NT2/D1 (cell line): ENCODE measurements at places on chromosomes 11 and 22.

GRCh38 chr11:8807544-8808225 is 103.3 kb upstream of the AKIP1 start:
- no peak for DNase-seq

GRCh38 chr11:8729067-8729466 is 46.5 kb downstream of the RPL27A start:
- DNase-seq = no peak

DNA sequence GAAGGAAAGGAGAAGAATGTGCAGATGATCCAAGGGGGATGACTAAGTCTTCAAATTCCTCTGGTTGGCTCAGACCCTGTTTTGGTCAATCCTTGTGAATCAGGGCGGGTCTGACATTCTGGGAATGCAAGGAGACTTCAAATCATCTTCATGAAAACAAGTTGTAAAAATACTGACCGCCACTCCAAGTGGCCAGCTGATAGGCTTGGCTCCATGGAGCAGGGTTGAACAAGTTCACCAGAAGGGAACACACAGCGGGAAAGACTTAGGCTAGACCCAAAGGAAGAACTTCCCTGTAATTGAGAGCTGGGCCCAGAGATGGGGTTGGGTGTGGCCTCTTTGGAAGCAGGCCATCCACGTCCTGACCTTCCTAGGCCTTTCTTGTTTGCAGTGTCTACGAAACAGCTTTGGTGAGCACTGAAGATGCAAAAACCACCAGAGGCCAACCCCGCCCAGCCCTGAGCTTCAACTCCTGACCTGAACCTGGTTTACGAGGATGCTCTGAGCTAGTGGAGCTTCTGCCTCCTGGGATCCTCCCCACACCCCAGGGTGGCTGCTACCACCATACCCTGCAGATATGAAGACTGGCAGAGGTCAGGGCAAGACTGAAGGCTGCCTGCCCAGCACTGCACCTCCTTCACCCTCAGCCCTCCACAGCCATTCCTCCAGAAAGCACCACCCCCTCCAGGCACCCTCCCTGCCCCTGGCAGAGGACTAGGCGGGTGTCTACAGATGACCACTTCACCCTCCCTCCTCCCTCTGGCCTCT is 26.1 kb downstream of the GDPD5 start:
- DNase-seq = no peak

DNA sequence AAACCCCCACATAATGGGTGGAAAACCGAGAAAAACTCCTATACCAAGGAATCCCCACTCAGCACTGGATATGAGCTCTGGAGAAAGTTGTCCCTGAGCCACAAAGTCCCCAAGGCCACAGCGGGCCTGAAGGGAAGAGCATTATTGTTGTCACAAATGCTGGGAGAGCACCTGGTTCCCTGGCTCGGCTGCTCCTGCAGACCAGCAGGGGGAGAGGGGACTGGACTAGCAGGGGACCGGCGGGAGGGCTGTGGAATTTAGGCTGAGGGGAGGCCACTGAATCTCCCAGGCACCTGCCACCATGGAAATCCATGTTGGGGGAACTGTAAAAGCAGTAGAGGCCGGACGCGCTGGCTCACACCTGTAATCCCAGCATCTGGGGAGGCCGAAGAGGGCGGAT is 7.0 kb downstream of the PC start:
- DNase-seq = no peak

- DNase-seq = no peak
Observed at GRCh38 chr22:23219822-23220484, 39.6 kb downstream of the BCR start.

GRCh38 chr11:87039371-87039770 is 1.6 kb downstream of the TMEM135 start:
- no peak for DNase-seq

GRCh38 chr11:47329987-47330931 is 22.2 kb downstream of the MYBPC3 start:
- no peak for DNase-seq

DNA sequence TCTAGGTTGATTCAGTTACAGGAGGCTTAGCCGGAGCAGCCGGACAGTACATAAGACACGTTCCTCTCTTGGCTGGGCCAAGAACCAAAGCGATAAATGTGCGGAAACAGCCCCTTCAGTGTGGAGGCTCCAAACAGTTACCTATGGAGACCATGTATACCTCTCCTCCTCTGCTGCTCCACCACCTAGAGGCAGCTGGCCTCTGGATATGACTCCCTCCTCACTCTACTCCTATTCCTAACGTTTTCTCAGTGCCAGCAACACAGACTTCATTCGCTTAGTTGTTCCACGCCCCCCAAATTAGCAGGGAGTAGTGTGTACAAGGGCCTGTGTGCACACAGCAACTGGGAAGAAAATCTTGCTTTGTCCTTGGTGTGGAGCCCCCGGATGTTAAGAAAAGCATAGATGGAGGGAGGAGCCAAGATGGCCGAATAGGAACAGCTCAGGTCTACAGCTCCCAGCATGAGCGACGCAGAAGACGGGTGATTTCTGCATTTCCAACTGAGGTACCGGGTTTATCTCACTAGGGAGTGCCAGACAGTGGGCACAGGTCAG is 362.3 kb upstream of the KIRREL3 start:
- DNase-seq = no peak

DNA sequence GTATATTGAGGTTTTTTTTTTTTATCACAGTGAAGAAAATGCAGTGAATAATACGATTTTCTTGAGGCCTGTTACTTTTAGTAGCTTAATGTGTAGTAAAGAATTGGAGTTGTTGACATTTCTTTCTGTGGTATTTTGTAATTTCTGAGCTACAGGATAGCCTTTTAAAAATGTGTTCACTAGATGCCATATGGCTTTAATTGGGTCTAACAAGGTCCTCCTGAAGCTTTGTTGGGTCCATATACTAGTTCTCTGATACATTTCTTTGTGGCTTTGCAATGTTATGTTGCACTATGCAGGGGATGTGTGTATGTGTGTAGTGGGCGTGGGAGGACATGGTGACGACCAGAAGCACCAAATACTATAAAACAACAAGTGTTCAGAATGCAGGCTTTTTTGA is 25.1 kb downstream of the FBXO7 start:
- no peak for DNase-seq

GRCh38 chr22:32832174-32832573 is 30.7 kb downstream of the TIMP3 start:
- no peak for DNase-seq

- DNase-seq = no peak
Observed at GRCh38 chr11:12086271-12087074, 23.9 kb upstream of the MICAL2 start.

DNA sequence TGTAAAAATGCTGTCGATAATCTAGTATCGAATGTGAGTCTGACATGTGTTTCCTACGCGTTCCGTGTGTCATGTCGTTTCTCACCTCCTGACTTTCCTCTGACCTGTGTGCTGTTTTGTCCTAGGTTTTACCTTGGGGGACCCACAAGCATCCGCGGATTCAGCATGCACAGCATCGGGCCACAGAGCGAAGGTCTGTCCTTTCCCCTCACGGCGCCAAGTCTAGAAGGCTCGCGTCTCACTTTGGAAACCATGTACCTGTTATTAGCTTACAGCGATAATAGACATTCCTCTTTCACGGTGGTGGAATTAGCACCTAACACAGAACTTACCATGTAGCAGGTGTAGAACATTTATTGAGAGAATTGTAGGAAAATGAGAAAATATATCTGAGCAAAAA is 28.6 kb downstream of the SAMM50 start:
- no peak for DNase-seq

DNA sequence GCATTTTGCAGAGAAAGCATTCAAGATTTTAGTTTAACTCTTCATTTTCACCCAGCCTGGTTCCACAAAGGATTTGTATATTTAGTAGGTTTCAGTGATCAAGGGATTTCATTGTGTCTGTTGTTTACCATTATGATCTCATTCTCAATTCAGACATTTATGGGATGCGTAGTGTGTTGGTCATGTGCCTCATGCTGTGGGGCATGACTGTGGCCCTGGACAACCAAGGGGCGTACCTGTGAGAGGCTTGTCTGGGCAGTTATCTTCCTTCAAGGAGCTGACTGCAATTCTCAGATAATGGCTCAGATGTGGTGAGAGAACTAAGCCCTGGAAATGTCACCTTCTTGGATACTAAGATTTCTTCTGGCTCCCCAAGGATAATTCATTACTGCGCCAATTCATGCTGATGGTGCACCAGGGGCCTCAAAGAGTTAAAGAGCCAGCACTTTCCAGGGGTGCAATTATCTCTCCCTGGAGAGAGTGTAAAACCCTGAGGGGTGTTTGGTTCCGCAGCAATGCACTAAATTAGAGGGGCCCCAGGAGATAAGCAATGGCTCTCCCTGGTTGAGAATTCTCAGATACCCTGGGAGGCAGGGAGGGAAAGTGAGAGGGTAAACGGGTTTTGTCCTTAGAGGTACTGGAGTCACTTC is 32.2 kb downstream of the SLC6A5 start:
- DNase-seq = no peak

- no peak for DNase-seq
Observed at GRCh38 chr11:132357811-132358572, 987.6 kb downstream of the NTM start.

DNA sequence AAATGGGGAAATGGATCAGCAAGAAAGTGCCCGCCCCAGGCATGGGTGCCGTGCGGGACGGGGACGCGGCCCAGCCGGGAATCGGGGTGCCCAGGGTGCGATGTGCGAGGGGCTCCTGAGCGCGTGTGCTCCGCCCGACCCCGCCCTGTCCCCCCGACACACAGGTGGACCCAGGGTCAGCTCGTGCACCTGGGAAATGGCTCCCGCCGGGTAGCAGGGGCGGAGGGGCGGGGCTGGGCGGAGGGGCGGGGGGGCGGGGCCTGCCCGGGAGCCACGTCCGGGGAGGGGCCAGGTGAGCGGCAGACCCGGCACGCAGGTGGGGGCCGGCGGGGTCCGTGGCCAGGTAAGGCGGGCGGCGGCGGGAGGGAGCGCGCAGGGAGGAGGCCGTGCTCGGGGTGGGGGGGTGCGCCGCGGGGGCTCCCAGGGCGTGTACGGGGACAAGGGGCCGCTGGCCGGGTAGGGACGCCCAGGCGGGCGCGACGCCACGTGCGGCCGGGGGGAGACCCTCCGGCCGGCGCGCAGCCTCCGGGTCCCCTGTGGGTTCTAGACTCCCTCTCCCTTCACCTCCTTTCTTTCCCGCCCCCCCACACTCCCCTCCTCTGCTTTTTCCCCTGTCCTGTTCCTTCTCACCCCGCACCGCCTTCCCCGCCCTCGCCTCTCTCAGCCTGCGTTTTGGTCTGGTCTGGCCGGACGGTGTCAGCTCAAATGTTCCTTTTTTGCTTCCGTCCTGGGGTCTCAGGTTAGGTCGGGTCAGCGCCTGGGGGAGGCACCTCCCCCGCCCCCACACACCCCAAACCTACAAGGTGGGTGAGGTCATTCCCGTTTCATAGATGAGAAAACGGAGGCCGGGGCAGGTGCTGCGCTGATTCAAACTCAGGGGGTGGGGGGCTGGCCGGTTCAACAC is at the start of gene ARHGAP8:
ARHGAP8 (plus strand) TSS at position 291 of the 904 bp plus-strand sequence. CDS start 33,953 bp downstream, outside the sequence.
- DNase-seq = no peak

- no peak for DNase-seq
Observed at GRCh38 chr11:76598426-76598839, 72.1 kb downstream of the LRRC32 start.

DNA sequence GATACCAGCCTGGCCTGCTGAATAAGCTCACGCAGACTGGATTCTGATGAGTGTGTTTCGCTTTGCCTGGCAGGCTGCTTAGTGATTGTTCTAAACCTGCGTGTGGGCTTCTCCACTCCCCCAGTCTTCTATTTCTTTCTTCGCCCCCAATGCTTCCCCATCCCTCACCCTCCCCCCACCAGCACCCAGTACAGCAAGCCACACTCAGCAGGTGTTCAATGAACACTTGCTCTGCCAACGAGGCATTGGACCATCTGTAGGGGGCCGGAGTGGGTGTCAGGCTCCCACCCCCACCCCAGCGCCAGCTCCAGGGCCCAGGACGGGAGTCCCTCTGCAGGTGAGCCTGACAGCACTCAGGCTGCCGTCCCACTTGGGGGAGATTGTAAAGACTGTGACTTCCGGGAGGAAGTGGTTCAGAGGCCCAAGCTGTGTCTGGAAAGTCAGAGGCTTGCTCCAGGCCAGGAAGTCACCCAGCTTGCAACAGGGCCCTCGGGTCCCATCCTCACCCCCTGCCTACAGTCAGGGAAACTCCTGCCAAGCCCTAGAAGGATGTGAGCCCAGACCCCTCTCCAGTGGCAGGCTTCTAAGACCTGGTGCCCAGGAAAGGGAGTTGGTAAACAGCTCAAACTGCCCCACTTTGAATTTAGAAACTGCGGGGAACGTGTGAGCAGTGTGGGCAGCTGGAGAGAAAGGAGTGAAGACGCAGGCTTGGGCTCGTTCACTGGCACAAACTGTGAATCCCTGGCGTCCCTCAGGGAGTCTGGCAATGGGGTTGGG is 66.3 kb upstream of the PRDM11 start:
- no peak for DNase-seq

DNA sequence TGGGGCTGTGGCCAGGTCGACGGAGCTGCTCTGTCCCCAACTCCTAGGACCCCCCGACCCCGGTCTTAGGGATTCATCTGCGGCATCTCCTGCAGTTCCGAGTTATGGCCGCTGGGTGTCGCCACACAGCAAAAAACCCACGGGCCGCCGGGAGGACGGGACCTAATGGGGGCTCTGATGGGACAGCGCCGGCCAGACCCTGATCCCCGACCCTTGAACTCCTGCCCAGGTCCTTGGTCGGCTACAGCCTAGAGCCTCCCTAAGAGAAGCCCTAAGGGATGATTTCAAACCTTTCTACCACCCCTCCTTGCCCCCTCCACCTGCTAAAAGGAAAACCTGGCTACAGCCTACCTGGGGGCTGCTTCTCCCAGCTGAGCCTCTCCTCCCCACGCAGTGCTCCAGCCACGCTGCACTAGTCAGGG is 30.8 kb upstream of the LRRC10B start:
- DNase-seq = peak; percentile 33

- no peak for DNase-seq
Observed at GRCh38 chr22:30294066-30294465, 4.8 kb upstream of the CASTOR1 start.

- DNase-seq = no peak
Observed at GRCh38 chr22:19637408-19638281, 76.7 kb upstream of the SEPTIN5 start.

GRCh38 chr22:46746620-46747019 is 8.6 kb upstream of the CERK start:
- no peak for DNase-seq

GRCh38 chr11:31818874-31819331 is 7.8 kb upstream of the PAX6 start:
- DNase-seq = no peak

- DNase-seq = no peak
Observed at GRCh38 chr22:42811459-42811858, 45.6 kb downstream of the ARFGAP3 start.

DNA sequence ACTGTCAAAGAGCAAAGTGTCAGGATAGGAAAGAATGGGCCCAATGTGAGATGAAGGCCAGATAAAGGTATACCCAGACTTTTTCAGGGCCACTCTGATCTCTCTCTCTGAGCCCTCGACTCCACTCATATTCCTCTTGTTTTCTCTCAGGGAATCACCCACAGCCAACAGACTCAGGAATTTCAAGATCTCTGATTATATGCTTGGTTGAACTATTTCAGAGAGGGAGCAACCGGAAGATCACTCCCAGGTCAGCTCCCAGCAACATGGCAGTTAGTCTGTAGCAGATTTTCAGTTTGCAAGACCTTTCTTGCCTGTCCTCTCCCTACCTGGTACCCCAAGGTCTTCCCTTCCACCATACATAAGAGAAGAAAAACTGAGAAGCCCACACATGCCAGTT is 102.5 kb downstream of the C11orf58 start:
- no peak for DNase-seq
